ENCODE measurements at places on chromosomes 2 and 18.

DNA sequence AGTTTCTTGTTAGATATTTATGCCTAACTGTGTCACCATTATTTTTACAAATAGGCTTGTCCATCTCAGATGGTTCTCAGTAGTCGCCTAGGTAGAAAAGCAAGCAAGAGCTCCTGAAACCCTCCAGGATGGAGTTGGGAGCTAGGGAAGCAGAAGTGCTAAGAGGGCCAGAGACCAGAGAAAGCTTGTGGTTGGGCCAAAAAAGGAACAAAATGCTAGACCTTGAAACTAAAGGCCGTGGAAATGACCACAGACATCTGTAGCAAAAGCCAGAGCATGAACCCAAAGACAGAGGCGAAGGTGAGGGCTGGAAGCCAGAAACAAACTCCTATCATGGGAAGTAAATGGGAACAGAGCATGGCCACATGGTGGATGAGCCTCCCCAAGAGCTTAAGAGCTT lies 29.9 kb upstream of the RMDN2 start:
- no peak for DNase-seq

GRCh38 chr18:29749704-29750103 lies 1292.8 kb downstream of the DSC3 start:
- DNase-seq, result no peak

DNA sequence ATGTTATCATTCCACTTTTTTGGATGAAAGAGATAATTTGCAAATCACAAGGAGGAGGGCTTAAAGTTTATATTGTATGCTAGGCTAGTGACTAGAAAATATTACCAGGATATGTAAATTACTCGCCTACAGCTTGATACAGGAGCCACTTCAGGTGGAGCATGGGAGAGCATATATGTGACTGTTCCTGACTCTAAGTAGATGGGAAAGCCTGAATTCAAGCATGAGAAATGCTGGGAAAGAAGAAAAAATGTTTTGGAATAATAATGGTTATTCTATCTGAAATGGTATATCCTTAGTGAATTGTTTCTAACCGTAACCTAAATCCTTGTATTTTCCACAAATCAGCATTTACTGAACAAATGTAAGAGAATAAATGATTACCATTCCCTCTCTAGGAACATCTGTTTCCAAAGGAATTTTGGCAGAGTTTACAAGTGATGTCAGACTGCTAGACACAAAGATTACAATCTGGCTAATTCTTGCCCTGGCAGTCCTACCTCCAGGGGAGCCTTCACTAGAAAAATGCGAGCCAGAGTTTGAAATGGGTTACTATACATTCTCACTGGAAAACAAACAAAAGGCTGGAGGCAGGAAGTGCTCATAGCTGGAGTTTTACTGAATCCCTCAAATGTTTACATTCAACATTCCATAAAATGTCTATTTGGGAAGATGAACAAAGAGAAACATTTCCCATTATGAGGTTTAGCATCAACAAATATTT lies 129.4 kb upstream of the MAPRE2 start:
- DNase-seq, result no peak

- DNase-seq, result no peak
Observed at GRCh38 chr2:144227427-144228105, 292.4 kb downstream of the ZEB2 start.

DNA sequence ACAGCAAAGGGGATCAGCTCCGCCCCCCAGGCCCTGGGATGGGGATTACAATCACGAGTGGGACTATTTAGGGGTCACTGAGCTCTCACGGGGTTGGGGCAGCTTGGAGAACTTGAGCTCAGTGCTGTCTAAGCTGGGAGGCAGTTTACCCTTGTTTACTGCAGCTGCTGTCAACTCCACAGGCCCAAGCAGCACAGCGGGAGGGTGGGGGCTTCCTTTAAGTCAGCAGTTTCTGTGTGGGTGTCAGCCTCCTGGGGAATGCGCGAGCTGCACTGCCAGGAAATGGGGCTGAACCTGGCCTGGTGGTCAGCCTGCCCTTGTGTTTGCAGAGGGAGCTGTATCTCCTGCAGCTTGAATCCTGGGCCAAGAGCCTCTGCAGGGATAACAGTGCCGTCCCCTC lies 29.8 kb downstream of the TOGARAM2 start:
- no peak for DNase-seq

GRCh38 chr2:195779491-195779890 lies 122.5 kb downstream of the SLC39A10 start:
- DNase-seq, result no peak

DNA sequence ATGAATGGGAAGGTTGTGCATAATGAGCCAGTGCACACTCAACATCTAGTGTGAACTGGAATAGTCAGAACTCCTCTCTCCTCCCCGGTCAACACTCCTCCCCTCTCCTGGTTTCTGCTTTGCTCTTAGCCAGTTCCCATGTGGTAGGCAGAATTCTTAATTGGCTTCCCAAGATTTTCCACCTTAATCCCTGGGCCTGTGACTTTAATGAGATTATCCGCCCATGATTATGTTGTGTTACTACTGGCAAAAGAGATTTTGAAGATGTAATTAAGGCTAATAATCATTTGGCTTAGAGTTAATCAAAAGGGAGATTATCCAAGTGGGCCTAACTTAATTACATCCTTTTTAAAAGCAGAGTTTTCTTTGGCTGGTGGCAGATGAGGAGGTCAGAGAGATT lies 34.2 kb upstream of the REV1 start:
- DNase-seq, result no peak

DNA sequence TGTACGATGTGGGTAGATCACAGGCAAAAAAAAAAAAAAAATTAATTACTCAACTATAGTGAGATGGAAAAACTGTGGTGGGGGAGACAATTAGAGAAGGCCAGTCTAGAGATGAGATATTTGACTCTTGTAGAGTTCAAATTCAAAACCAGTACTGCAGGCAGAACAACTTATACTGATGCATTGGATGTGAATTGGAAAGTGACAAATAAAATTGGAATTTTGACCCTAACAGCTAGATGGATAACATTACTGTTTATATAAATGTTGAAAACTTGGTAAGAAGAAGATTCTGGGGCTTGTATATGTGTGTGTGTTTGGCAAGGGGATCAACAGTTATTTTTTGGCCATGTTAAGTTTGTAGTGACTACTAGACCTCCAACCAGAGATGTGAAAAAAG lies 256.9 kb downstream of the RND3 start:
- DNase-seq, result no peak

DNA sequence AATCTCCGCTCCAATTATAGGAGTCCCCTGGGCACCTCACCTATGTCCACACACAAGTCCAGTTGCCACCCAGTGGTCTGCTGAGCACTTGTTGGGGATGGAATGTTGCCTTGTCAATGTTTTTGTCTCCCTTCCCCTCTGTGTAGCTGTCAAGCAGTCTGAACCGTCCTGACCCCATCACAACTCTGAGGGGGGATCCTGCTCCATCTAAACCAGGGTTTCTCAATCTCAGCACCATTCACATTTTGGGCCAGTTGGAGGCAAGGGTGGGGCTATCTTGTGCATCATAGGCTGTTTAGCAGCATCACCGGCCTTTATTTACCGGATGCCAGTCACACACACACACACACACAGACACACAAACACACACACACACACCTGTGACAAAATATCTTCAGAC lies 53.0 kb downstream of the CYP26B1 start:
- DNase-seq, result no peak

- no peak for DNase-seq
Observed at GRCh38 chr2:144931480-144931879, 411.6 kb upstream of the ZEB2 start.

- DNase-seq, result no peak
Observed at GRCh38 chr2:22521620-22522019, 863.4 kb upstream of the KLHL29 start.

GRCh38 chr2:169112841-169113240 lies 43.5 kb downstream of the DHRS9 start:
- DNase-seq, result no peak

GRCh38 chr2:231546014-231546715 lies 15.9 kb upstream of the NMUR1 start:
- DNase-seq, result no peak

DNA sequence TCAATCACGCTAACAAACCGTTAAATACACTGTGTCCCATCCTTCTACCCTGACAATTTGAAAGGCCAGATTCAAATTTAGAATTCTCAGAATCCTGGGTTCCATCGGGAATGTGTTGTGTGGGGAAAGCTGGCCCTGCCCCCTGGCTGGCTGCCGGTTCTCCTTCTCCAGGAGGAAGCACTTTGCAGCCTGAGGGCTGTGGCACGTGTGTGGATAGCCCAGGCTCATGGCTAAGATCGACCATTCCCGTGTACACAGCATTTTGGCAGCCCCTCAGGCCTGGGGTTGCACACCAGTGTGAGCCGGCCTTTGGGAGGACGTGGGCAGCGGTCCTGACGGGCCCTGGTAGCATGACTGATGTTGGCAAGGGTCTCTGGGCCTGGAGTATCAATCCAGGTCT lies 51.0 kb upstream of the ROCK2 start:
- DNase-seq, result no peak

DNA sequence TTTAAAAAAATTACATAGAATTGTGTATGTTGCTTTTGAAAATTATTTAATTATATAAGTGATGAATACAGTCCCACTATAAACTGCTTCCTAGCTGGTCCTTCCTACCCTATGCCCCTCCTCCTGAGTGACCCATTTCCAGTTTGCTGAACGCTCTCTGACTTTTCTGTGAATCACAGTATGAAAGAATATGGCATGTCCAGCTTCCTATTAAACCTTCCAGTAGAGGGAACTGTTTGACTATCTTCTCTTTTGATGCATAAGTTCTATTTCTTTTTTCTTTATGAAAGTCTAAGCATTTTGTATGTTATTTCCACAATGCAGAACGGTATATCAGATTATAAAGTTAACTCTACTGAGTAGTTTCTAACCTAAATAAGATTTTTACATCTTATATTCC lies 41.3 kb downstream of the PSMG2 start:
- DNase-seq, result no peak

GRCh38 chr2:160472839-160473251 lies 20.8 kb downstream of the RBMS1 start:
- no peak for DNase-seq

GRCh38 chr2:222708274-222708710 lies 36.8 kb downstream of the MOGAT1 start:
- DNase-seq, result peak; percentile 81

DNA sequence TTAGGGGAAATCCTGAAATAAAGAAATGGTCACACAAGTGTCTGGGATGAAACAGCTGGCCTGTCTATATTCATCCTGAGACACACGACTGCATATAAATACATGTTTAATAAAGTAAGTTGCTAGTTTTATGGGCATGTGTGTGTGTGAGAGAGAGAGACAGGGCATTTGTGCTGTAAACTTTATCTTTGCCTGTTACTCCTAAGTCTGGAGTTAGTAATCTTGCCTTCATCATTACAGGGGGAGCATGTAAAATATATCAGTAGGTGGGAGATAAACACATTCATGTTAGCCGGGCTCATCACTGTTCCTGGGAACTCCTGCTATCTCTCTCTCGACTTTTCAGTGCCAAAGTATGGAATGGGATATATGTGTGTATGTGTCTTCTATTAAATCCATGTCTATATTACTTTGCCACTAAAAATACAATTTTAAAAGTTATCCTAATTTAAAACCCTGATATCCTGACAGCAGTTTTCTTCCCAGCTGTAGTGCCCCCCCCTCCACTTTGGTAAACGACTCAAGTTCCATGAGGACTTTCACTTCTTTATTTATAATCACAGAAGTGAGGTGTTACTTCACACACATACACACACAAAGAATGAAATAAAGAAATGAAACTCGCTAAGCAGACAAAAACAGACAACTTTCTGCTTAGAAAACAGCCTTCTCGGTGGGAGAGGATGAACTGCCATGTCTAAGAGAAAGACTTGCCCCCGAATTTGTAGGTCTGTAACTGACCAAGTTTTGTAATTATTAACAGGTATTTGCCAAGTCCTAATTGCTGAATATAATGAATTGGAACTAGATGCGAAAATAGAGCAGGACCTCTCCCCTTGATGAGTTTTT lies 947 bp downstream of the ZEB2 start:
- no peak for DNase-seq

- DNase-seq, result no peak
Observed at GRCh38 chr2:197212344-197213262, 98.0 kb downstream of the ANKRD44 start.

- DNase-seq, result no peak
Observed at GRCh38 chr2:217360781-217361482, 501.1 kb upstream of the TNP1 start.

DNA sequence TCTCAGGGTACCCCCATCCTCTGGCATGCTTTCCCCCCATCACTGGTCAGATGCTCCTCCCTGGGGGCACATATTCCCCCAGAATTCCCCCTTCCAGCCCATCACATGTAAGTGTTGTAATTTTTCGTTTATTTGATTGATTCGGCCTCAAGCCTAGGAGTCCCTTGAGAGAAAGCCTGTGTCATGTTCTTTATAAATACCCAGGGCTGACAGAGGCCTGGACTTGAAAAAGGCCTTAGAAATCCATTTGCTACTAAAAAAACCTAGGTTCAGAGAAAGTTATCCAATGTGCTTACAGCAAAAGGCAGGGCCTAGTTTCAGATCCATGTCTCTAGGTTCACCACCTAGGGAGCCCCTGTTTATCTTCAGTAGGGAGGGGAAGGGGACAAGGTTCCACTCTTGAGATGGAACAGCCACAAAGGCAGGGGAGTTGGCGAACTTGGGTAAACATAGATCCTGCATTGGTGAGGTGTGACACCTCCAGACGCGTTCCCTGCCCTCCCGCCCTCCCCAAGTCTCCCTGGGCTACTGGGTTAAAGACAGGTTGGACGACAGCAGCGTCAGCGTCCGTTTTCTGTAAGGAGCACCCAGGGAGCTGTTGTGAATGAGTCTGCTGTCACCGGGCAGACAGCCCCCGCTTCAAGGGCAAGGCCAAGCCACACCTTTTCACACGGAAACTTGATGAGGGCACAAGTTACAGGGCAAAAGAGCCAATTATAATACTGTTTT lies 147.8 kb downstream of the EN1 start:
- no peak for DNase-seq

DNA sequence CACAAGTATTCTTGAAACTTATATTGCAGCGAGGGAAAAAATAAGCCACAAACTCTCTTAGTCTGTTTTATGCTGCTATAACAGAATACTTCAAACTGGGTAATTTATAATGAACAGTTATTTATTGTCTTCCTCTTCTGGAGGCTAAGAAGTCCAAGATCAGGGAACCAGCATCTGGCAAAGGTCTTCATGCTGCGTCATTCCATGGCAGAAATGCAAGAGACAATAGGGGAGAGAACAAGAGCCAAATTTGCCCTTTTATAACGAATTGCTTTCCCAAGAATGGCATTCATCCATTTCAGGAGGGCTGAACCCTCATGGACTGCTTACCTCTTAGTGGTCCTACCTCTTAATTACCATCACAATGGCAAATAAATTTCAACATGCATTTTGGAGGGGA lies 46.5 kb downstream of the MAPRE2 start:
- DNase-seq, result no peak

GRCh38 chr2:203122317-203122986 lies 107.8 kb downstream of the NBEAL1 start:
- no peak for DNase-seq

GRCh38 chr2:110729106-110729505 lies 3.3 kb upstream of the ACOXL start:
- no peak for DNase-seq

- no peak for DNase-seq
Observed at GRCh38 chr2:36407413-36407812, 51.8 kb downstream of the CRIM1 start.

GRCh38 chr2:33223856-33224255 lies 252.6 kb upstream of the RASGRP3 start:
- DNase-seq, result no peak

All from stimulated activated CD4-positive, alpha-beta T cell treated with anti-CD3 and anti-CD28 coated beads, Interleukin-12 subunit alpha, Interleukin-12 subunit beta, amount 100 ng/mL, for 4 hours (primary cell).